Urothelium cell line (cell line): ENCODE measurements at places on chromosomes 11 and 22.

GRCh38 chr11:71091506-71092265 is 160.7 kb downstream of the SHANK2 start:
- no peak for DNase-seq

- no peak for DNase-seq
Observed at GRCh38 chr11:95692526-95693260, 96.9 kb downstream of the FAM76B start.

- DNase-seq: no peak
Observed at GRCh38 chr11:70343636-70344035, 54.7 kb upstream of the CTTN start.

DNA sequence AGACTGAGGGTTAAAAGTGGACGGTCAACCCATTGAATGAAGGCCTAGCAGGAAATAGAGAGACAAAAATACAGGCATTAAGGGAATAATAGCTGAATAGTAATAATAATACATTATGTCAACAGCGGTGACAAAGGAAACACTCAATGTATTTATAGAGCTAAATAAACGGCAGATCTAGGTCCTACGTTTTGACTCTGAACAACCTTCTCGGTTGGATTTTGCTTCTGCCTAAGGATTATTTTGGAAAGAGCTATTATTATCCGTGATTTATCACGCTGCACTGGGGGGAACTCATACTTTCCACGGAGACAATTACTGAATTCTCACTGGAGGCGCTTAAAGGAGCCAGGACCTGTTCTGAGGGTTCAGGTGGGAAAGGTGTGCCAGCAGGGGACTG is 118.2 kb upstream of the KIRREL3 start:
- DNase-seq: no peak

- no peak for DNase-seq
Observed at GRCh38 chr11:121667836-121668235, 215.1 kb upstream of the SORL1-AS1 start.

- no peak for DNase-seq
Observed at GRCh38 chr11:105960252-105961245, 61.5 kb downstream of the MSANTD4 start.

- DNase-seq: no peak
Observed at GRCh38 chr11:8015753-8016239, 28.7 kb downstream of the EIF3F start.

GRCh38 chr22:33579448-33580093 is 340.7 kb downstream of the LARGE1 start:
- DNase-seq: peak; percentile 71

- no peak for DNase-seq
Observed at GRCh38 chr11:12024254-12024926, 16.0 kb upstream of the DKK3 start.

DNA sequence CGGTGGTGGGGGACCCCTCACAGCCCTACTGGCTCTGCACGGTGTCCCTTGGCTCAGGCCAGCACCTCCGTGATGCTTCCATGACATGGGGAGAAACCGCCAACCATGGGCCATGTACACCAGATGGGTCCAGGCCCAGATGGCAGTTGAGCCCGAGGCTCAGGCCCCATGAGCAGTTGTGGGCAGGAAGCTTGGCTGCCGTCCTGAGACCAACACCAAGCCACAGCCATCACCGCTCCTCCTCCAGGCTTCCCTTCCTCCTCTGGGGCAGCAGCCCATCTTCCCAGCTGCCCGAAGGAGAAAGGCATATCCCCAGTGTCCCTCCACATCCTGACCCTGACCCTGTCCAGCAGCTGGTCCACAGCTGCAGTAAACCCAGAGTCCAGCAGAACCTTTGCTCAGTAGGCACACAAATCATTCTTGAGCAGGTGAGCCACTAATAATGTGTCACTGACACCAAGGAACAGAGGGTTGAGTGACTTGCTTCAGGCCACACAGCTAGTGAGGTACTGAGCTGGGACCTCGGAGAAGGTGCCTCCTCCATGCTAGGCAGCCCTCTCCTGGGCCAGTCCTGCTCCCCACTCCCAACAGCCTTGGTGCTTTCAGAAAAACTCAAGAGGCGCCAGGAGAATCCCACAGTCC is 204.9 kb downstream of the CTTN start:
- DNase-seq: no peak
